T47D (cell line): ENCODE measurements at places on chromosomes 7 and 10.
A peak's percentile ranks its signal among the peaks of the same experiment; 100 is the strongest.

DNA sequence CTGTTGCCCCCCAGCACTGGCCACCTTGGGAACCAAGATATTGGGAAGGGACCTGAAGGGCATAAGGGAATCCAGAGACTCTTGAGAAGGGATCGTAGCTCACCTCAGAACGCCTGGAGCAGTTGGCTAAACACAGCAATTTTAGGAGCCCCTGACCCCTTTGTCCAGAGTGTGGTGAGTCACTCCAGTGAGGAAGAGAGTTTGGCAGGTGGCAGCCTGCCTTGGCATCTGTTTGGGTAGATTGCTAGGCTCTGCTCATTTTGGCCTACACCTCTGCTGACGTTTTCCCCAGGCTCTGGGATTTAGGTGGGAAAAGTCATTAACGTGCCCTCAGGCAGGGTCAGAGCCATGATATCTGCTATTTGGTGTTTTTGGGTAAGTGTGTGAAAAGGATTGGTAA is 100.6 kb downstream of the GRB10 start:
- no peak for DNase-seq

GRCh38 chr7:83267141-83267631 is 104.5 kb upstream of the PCLO start:
- DNase-seq = no peak

DNA sequence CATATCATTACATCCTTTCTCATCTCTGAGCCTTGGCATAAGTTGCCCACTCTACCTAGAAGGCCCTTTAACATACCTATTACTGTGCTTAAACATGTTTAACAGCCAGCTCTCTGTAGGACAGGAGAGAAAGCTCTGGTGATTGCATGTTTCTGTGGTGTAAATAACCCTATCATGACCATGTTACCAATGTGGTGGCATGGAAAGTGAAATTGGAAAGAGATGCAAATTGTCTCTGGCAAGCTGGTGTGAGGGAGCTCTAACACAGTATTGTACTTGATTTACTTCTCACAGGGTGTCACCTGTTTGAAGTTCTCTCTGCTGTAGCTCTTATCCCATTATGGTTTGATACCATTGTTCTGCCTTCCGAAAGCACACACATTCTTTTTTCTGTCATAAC is 231.8 kb upstream of the DKK1 start:
- no peak for DNase-seq

DNA sequence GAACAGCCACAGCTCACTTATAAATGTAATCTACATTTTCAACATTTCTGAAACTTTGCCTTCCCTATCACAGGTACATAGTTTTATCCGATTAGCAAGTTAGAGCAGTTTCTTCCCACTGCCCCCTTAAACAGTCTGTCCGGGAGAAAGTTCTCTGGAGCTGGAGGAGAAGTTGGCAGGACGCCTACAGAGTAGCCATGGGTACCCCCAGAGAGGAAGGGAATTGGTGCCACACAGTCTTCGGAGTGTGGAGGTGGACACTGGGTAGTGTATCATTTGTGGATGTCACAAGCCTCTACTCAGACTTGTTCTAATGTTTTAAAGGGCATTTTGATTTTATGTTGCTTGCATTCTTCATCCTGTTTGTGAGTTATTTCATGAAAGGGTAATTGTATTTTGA is 39.0 kb downstream of the TAF3 start:
- no peak for DNase-seq

- DNase-seq = peak; percentile 83
Measured at GRCh38 chr10:73998929-73999691, 1.2 kb downstream of the VCL start.

- no peak for DNase-seq
Measured at GRCh38 chr7:923108-924041, 31.1 kb downstream of the ADAP1 start.

- DNase-seq = no peak
Measured at GRCh38 chr7:34761627-34762026, 103.6 kb downstream of the NPSR1 start.

DNA sequence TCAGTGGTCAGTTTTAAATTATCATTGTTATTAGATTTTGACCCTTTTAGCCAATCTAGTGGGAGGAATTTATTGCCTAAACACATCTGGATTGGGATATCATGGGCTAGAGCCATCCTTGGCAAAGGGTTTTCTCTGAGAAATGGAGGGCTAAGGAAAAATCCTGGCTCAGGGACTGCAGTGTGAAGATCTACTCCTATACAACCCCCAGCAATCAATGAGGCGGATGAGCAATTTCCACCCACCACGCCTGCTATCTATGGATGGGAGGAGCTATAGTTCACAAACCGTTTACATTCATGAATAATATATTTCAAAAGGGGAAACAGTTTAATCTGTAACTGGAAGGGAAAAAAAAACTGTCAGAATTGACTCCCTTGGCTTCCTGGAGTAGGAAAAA is 2.7 kb downstream of the CAV1 start:
- no peak for DNase-seq

DNA sequence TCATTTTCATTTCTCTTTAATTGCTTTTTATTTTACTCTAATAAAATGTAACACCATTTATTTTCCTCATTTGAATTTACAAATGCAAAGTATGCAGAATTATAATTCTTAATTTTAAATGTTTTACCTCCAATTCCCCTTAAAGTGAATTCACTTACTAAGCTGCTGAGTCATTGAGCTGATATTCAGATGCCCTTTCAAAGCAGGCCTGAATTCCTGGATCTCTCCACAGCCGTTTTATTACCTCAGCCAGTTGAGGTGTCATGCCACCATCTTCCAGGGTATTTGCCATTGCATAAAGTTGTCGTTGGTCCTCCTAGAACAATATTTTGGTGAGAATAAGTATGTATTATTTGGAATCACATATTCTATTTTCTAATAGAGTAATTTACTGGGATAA is 33.2 kb downstream of the GNAT3 start:
- no peak for DNase-seq

- peak; percentile 55 for DNase-seq
Measured at GRCh38 chr10:98295907-98296306, 27.9 kb upstream of the LOXL4 start.

DNA sequence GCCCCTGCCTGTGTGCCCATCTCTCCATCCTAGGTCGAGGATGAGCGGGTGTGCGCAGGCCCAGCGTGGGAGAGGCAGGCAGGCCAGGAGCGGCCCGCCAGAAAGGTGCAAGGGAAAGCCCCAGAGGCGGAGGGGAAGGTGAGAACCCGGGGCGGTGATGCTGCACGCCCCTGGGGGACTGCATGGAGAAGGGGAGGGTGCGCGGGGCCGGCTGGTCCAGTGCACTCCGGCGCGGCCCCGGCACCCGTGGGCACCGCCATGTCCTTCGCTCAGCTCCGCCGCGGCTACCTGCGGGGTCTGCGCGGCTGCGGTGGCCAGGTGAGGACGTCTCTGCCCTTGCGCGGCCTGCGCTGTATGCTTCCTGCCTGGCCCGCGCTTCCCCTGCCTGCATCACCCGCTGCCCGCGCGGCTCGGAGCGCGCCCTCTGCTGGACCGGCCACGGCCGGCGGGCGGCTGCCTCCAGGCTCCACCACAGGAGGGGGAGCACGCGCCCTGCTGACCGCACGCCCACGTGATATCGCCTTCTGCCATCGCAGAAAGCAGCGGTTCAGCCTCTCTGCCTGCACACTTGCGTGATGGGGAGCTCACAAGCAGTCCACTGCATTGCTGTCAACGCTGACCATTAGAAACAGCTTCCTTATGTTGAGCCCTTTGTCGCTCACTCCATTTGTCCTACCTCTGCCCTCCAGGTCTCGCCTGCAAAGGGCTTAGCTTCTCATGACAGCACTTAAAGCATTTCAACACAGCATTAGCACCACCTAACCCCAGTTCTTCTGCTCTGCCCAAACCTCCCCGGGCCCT is 73.9 kb downstream of the CXCL12 start:
- DNase-seq = peak; percentile 90

DNA sequence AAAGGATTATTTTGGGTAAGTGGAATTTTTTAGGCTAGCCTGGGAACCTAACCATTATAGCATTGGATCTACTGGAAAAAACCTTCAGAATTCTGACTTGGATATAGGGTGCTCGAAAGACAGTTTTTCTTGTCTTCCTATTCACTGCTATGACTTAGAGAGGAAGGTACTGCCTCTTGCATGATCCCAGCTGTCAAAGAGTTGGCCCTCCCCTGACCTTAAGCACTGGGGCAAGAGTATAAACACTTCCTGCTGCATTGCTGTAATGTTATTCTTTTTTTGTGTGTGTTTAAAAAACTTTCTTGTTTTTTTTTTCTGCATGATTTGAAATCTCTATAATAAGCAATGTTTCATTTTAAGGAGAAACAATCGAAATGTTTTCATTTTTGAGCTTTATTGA is 113.0 kb downstream of the LRMDA start:
- DNase-seq = no peak

DNA sequence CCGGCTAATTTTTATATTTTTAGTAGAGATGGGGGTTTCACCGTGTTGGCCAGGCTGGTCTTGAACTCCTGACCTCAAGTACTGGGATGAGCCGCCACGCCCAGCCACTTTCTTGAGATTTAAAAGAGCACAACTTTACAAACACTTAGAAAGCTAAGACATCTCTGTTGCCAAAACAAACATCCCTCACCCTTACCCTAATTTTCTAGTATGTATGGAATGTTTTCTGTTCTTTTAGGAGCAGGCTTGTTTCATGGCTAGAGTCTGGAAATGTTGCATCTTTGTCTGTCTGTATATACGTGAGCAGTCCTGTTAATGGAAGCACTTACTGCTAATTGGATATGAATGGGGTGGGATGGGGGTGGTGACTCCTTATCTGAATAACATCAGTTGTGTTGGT is 2.9 kb downstream of the OLAH start:
- DNase-seq = peak; percentile 23

DNA sequence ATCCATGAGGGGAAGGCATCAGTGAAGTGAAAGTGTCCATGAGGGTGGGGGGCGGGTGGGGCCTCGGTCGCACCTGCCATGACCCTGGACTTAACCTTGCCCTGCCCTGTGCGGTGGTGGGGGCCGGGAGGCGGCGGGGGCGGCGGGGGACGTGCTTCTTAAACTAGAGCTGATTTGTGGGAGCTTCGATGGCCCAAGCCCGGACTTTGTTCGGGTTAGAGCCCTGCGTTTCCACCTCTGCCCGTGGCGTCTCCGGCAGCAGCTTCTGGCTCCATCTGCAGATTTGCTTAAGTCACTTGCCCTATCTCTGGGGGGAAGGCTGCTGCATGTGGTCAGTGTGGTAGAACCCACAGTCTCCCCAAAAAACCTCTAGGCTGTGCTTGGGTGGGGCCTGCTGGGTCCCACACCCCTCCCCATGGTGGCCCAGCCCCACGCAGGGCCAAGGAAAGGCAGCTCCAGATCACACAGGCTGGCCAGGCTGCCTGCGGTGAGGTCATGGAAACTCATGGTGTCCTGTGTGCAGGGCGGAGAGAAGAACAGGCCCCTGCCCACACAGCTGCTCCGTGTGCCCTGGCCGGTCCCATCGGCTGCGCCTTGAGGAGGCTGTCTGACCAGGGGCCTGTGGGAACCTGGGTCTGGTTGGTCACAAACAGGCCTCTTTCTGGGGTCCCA is 93.2 kb downstream of the INPP5A start:
- no peak for DNase-seq

DNA sequence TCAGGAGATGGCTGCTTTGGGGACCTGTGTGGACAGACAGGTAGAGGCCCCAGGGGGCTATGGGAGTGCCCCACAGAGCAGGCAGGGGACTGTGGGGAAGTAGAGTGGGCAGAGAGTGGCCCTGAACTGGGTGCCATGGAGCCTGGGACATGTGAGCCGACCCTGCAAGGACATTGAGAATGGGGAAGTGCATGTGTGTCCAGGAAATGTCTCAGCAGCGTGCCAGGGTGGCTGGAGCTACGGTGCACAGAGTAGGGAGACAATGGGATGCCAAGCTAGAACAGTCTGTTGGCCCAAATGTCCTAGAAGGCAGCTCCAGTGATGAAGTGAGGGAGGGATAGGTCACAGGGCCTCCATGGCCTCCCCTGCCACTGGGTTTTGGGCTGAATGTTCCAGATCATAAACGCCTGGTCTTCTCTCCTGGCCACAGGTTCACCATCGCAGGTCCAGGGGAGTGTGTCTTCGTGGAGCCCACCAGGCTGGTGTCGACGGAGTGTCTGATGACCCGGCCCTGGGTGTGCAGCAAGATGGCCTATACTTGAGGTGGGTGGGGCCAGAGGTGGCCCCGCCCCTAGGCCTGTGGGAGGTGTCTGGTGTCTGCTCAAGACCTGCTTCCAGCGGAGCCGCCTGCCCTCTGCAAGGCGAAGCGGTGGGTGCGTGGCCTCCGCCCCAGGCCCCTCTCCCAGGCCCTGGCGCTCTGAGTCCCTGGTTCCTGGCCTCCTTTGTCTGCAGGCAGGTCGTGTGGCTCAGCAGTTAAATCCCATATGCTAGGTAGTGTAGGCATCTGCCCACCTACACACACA is 20.5 kb downstream of the CLEC2L start:
- peak; percentile 38 for DNase-seq

- DNase-seq = peak; percentile 83
Measured at GRCh38 chr10:2927958-2928840, 139.1 kb upstream of the PFKP start.

- DNase-seq = no peak
Measured at GRCh38 chr10:44465401-44466115, 80.7 kb upstream of the CXCL12 start.

DNA sequence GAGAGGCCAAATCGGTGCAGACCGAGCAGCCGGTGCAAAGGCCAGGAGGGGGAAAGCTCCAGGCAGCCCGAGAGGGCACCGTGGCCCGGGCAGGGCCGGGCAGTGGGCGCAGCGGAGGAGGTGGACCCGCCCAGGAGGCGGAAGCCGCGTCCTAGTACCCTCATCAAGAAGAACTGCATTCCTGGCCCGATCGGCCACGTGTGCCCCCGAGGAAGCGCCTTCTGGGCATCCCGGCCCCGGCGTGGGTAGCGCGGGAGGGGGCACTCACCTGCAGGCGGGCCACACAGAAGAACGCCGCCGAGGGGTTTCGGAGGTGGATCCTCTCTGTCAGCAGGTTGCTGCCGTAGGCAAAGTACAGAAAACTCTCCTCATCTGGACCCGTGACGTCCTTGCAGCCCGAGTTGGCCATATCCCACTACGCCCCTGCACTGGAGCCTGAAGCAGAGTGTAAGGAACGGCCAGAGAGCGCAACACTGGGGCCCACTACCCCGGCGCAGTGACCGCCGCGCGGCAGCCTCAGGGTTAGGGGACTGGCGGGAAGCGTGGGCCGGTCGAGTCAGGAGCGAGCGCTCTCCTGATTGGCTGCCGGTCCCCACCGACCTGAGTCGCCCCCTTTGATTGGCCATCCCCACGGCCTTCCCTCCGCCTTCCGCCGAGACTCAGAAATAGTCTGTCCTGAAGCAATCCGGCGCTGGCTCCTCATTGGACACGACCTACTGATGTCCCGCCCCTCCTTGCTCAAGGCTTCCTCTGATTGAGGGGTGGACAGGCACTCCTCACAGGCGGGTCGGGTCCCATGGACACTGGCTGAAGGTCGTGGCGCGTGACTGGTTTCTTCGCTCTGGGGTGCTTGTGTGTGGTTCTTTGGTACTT is at the start of gene GGCT:
GGCT (minus strand) TSS at position 529 of the 873 bp plus-strand sequence; CDS start at position 409, 120 bp downstream.
- peak; percentile 99 for DNase-seq

- no peak for DNase-seq
Measured at GRCh38 chr10:96685306-96685705, 35.0 kb downstream of the PIK3AP1 start.

- DNase-seq = no peak
Measured at GRCh38 chr10:121566755-121567154, 31.5 kb downstream of the FGFR2 start.

GRCh38 chr7:132759482-132760243 is 183.4 kb upstream of the PLXNA4 start:
- DNase-seq = no peak
